ENCODE measurements at places on chromosomes 6 and 20.

DNA sequence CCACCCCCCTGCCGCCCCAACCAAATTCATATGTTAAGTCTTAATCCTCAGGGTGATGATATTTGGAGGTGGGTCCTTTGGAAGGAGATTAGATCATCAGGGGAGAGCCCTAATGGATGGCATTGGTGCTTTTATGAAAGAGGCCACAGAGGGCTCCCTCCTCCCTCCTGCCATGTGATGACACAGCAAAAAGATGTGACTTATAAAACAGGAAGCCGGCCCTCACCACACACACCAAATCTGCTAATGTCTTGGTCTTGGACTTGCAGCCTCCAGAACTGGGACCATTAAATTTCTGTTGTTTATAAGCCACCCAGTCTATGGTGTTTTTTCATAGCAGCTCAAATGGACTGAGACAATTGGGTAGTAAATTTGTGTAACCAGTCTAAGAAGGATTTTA, 176.3 kb downstream of the ADGRG6 start:
- peak; percentile 88 for DNase-seq

- DNase-seq, result no peak
Measured at GRCh38 chr20:51154708-51155690, 132.1 kb upstream of the KCNG1 start.

GRCh38 chr6:89281779-89282246, 33.3 kb downstream of the GABRR2 start:
- peak; percentile 80 for DNase-seq

DNA sequence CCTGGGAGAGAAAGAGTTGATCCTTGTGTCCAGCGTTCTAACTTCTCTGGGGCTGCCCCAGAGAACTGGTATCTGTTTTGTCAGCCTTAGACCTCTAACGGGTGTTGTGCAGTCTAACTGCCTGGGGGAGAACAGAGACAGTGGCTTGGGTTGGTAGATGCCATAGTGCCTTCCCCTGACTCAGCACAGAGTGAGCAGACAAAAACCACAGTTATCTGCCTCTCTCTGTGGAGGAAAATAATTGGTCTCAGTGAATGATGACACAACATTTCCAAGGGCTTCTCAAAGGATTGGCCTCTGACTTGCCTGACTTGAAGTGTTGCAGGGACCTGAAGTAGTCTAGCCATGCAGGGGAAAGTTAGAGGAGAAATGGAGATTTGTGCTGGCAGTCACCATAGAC, 226.2 kb upstream of the MAN1A1 start:
- no peak for DNase-seq

DNA sequence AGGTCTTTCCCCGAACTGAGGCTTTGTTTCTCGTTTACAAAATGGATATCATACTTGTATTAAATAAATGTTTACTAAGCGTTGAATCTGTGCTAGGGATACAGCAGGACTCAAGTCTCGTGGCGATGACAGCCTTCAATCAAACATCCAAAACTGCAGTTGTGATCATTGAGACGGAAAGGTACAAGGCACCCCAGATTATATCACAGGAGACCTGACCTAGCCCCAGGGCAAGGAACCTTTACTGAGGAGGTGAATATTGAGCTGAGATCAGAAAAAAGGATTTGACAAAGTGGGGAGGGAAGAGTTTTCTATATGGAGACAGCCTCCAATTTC, 476 bp downstream of the AAR2 start:
- no peak for DNase-seq

DNA sequence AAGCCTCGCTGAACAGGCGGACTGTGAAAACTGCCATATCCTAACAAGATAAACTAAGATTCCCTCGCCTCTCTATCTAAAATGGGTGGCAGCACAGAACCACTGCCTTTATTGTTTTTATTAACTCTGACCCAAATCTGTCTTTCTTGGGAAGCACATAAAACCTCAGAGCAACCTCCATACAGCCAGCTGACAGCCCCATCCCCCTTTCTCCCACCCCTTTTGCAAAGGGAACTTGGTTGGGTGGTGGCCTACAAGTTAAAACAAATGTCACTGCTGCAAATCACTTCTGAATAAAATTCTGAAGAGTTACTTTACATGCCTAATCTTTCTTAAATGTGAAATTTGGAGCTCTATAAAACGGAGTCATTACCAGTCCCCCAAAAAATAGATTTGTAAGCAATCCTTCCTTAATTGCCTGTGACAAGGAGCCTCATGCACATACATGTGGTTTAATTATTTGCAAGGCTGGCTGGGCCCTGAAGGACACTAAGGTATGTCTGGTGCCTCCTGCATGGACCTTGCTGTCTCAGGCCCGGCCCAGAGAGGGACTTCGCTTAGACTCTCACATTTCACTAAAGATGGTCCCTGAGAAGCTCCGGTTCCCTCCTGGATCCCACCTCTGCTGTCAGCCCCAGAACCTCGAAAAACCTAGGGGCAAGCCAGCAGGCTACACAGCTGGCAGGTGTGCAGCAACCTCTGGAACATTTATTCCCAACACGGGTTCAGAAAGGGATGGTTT, 21.7 kb downstream of the PXDC1 start:
- no peak for DNase-seq

DNA sequence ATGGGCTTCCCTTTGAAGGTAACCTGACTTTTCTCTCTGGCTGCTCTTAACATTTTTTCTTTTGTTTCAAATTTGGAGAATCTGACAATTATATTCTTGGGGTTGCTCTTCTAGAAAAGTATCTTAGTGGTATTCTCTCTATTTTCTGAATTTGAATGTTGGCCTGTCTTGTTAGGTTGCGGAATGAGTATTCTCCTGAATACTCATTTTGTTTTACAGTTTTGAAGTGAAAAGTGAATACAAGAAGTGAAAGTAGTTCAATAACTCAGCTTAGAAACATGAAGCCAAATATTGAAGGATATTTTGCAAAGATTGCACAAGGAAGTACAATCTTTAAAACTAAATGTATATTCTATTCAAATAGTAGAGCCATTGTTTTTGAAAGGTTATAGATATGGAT, 120.2 kb upstream of the MAP3K4 start:
- DNase-seq, result no peak

DNA sequence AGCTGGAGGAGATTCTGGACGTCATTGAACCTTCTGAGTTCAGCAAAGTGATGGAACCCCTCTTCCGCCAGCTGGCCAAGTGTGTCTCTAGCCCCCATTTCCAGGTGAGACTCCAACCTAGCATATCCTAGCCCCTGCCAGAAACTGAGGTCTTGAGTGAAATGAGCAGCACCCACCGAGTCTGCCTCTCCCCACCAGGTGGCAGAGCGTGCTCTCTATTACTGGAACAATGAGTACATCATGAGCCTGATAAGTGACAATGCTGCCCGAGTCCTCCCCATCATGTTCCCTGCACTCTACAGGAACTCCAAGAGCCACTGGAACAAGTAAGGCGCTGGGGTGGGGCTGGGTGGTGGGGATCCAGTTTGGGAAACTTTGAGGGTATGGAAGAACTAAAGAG, 4.6 kb downstream of the MEA1 start:
- DNase-seq, result peak; percentile 81

DNA sequence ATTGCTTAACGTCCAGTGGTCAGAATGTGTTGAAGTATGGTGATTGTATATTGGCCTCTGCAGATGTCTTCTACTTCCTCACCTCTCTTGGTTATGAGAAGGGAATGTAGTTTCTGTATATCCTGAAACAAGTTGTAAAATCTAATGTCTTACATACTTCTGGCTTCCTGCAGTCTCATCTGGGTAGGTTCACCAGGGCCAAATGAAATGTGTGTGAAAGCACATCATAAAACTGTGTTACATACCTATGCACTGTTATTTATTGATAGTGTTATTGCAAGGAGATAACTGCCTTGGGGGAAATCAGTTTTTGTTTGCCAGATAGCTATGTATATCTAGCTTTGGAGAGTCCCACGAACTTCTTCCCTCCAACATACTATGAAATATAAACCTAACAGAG, 35.7 kb upstream of the PLCG1 start:
- no peak for DNase-seq

DNA sequence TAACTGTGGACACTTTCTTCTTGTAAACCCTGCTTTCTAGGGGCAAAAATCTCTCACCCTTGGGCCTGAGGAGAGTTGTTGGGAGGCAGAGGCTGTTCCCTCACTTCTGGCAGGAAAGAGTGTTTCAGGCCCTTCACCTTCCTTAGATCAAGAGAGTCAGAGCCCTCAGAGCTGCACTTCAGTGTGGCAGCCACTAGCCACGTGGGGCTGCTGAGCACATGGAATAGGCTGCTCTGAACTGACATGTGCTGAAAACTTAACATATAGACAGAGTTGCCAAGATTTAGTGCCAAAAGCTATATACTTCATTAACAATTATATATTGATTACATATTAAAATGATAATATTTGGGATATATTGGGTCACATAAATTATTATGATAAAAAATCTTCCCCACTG, 4.4 kb upstream of the LMBRD1 start:
- no peak for DNase-seq

DNA sequence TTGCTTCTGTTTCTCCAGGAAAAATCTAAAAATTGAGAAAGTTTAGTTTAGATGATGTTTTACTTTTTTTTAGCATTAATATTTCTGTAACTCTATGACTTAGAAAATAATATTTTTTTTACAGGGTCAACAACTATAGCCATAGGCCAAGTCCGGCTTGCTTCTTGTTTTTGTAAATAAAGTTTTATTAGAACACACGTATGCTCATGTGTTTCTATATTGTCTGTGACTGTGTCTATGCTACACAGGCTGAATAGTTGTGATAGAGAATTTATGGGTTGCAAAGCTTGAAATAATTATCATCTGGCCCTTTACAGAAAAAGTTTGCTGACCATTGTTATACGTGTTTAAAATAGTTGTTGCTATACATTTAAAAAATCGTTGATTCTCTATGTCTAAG, 399.2 kb downstream of the EPM2A start:
- no peak for DNase-seq

- no peak for DNase-seq
Measured at GRCh38 chr6:79750806-79751205, 119.7 kb downstream of the SH3BGRL2 start.

DNA sequence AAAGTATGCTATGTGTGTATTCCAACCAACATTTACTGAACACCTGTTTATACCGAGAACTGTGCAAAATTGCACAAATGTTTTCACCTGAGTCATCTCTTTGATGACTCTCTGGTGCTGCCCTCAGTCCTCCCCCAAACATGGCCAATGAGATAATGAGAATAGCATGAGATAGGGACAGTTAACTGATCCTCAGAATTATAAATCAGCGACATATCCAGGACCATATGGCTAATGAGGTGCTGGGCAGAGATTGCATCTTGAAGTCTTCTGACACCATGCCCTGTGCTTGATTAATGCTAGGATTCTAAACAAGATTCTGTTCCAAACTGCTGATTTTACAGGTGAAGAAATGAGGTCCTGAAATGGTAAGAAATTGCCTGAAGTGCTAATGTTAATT, 13.0 kb downstream of the CLVS2 start:
- DNase-seq, result no peak

- no peak for DNase-seq
Measured at GRCh38 chr6:96104910-96105309, 89.1 kb downstream of the FUT9 start.

DNA sequence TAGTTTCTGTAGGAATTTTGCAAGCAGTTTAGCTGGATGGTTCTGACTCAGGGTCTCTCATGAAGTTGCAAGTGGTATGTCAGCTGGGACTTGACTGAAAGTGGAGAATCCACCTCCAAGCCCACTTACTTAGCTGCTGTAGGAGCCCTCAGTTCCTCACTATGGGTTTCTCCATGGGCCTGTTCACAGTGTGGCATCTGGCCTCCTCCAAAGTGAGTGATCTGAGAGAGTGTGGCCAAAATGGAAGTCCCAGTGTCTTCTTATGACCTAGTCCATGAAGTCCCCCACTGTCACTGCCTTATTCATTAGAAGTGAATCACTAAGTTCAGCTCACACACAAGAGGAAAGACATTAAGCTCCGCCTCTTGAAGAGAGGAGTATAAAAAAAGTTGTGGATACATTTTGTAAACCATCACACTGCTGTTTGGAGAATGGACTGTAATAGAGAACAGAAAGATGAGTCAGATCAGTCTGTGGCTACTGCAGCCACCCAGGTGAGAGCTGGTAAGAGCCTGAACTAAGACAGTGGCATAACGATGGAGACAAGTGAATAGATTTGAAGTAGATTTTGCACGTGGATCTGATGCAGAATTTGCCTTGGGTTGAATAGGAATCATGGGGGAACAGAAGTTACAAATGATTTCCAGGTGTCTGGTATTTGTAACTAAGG, 4.9 kb upstream of the NELFCD start:
- DNase-seq, result no peak

- peak; percentile 52 for DNase-seq
Measured at GRCh38 chr6:157569543-157569942, 188.6 kb downstream of the ZDHHC14 start.

GRCh38 chr6:5095236-5095635, 10.1 kb downstream of the PPP1R3G start:
- no peak for DNase-seq

- DNase-seq, result no peak
Measured at GRCh38 chr20:48326868-48327267, 500.9 kb downstream of the PREX1 start.

DNA sequence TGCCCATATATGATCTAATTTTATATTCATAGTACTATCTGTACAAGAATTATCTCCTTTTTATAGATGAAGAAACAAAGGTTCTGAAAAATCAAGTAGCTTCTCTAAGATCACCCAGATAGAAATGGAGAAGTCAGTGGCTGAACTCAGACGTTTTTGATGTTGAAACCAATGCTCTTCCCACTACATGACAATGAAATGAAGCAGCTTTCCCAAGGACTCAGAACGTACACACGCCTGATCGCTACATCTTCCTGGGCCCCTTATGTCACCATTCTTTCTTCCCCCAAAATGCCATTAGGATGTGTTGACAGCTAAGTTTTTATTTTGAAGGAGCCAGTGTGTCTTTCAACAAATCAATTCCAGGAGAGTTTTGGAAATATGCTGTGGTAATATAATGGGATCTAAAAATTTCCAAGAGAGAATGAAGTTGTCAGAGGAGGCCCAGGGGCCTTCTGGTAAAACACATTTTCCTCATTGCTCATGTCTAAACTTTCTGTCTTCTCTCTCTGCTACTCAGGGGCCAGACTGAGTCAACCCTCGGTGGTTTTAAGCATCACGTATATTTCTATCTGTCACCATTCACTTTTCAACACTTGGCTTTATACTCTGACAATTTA, 98.1 kb upstream of the COL21A1 start:
- no peak for DNase-seq

- DNase-seq, result no peak
Measured at GRCh38 chr6:153028286-153028685, 25.8 kb upstream of the MTRF1L start.

GRCh38 chr20:33419140-33419974, 18.0 kb upstream of the CDK5RAP1 start:
- DNase-seq, result peak; percentile 85
